HFF-Myc (cell line): ENCODE measurements at places on chromosomes 3 and 15.

DNA sequence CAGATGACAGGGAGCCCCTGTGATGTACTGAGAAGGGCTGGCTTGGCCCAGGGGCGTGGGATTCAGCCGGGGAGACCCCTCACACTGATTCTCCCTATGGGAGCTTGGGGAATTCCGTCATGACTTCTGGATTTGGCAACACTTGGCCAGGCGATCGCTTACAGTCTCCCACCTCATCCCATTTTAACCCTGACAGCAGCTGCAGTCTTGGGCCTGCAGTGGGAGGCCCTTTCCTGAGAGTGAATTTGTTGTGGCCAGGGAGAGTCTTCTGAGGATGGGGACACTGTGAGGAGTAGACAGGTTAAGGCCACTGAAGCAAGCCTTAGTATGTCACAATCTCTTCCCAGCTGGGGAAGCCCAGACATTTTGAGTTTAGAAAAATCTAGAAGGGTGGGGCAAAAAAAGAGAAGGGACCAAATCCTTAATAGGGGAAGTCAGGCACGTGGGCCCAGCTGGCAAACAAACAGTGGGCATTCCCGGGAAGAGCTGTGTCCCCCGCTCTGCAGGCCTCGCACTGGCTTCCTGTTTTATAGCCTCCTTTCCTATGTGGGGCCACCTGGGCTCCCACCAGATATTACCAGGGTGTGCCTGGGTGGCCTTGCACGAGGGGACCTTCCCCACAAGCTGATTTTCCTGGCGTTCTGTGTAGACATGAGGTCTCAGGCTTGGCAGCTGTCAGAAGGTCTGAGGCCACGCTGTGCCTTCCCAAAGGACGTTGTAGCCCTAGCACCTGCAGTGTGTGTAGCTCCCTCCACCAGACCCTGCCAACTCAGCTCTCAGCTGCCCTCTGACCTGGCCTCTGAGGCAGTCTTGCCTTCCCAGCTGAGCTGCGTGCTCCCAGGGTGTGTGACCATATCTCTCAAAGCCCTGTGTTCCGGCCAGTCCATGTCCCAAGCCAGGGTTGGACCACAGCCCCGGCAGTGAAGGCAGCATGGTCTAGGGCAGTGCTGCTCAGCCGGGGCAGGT lies 64.5 kb downstream of the FEM1B start:
- DNase-seq = no peak

DNA sequence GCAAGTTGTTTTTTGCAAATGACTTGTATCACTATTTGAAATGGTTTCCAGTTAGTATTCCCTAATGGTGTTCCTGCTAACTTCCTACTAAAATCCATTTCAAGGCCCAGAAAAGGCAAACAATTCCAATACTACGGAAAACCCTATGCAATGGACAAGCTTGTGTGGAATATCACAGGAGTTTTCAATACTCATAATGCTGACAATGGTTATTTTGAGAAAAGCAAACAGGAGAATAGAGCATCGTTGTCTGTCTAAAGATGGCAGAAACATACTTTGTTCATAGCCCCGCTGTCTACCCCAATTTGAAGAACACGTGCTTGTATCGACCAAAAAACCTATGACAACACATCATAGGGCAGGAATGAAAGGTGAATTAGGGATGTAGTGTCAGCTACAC lies 327.9 kb downstream of the CHST2 start:
- DNase-seq = no peak

DNA sequence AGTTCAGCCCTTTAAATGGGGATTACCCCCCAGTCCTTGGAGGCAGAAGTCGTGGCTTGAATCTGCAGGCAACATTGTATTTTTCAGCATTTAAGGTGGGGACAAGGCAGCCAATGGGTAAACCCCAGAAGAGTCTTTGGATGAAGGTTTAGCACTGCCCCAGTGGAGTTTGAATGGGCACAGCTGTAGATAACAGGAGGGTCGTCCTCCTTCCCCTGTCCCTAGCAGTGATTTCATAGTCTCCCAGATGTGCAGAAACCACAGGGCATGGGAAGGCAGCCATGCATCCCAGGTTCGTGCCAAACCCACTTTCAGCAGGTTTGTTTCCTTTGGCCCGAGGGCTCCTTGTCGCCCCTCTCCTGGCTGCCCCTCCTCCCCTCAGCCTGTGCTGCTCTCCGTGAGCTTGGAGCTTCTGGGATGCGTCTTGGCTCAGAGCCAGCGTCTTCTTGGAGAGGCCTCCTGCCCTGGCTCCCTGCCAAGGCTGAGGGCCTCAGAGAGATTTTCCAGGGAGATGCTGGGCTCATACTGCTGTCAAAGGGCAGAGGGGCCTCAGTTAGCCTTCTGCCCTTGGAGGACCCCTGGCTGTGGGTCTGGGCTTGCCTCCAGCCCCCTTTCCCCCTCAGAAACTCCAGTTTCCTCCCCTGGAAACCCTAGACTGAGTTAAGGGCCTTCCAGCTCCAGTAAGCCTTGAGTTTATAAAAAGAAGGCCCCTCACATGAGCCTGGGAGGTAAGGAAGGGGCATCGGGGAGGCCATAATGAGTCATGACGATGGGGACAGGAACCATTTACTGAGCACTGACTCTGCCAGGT lies 48.9 kb upstream of the POLG start:
- DNase-seq = peak; percentile 21

GRCh38 chr15:88708655-88709054 lies 69.8 kb downstream of the ISG20 start:
- no peak for DNase-seq

DNA sequence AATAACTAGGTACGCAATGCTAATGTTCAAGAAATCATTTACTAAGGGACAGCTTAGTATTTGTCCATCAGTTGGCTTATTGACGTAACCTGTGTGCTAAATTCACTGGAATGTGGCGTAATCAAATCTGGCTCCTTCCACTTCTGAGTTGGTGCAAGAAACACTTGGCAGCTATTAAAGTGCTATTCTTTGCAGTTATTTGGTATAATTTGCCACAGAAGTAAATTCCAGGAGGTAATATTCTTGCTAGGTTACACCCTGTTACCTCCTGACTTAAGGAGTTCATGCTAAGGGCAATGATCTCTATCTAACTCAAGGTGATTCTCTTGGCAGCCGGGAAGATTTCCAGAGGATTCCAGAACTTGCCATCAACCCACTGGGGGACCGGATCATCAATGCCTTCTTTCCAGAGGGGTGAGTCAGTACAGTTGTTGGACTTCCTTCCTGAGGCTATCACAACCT lies 25.5 kb downstream of the CHP1 start:
- DNase-seq = no peak

GRCh38 chr3:94248042-94248441 lies 185.2 kb downstream of the NSUN3 start:
- no peak for DNase-seq

GRCh38 chr3:65006300-65006739 lies 318.5 kb upstream of the ADAMTS9 start:
- DNase-seq = peak; percentile 56

GRCh38 chr15:85318048-85318731 lies 62.2 kb upstream of the AKAP13 start:
- peak; percentile 95 for DNase-seq

- no peak for DNase-seq
These were observed 55.3 kb downstream of the CCR4 start for GRCh38 chr3:33006571-33007286.

DNA sequence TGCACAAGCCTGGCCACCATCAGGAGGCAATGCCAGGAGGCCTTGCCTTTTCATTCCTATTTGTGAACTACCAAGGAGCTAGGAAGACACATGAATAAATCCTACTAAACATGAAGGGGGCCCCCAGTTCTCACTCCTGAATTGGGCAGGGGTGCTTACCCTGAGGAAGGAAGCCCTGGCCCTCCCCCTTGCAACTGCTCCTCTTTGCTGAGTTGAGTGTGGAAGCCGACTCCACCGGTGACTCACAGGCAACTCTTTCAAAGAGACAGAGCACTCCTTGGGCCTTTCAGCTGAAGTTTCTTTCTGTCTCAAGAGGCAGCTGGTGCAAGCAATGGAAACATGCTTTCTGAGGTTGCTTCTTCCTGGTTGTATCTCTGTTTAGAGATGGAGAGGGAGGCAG lies 1.7 kb downstream of the GABRG3 start:
- no peak for DNase-seq

DNA sequence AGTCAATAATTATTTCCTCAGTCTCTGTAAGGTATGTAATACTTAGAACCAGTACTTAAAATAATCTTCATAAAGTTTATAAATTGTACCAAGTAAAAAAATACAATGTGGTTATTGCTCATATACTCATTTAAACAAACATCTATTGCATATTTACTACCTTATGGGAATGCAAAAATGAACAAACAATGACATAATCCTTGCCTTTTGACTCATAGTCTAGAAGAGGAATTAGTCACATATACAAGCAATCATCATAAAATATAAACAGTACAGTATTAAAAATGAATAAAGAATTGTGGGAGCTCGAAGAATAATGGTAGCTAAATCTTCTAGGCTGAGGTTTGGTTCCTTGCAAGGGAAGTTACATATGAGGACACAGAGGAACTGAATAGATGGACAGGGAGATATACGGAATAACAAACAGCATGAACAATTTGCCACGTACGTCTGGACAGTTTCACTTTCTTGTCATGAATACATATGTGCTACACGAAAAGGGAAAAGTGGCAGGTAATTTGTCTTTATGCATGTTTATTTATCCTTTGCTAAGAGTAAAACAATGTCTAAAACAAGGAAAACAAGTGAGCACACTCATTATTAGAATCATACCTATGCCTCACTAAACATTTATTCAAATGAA lies 17.2 kb downstream of the IMPG2 start:
- no peak for DNase-seq

- no peak for DNase-seq
These were observed 3.3 kb downstream of the CYP19A1 start for GRCh38 chr15:51335087-51335486.

- no peak for DNase-seq
These were observed 210.0 kb downstream of the MAGI1 start for GRCh38 chr3:65828706-65829105.

DNA sequence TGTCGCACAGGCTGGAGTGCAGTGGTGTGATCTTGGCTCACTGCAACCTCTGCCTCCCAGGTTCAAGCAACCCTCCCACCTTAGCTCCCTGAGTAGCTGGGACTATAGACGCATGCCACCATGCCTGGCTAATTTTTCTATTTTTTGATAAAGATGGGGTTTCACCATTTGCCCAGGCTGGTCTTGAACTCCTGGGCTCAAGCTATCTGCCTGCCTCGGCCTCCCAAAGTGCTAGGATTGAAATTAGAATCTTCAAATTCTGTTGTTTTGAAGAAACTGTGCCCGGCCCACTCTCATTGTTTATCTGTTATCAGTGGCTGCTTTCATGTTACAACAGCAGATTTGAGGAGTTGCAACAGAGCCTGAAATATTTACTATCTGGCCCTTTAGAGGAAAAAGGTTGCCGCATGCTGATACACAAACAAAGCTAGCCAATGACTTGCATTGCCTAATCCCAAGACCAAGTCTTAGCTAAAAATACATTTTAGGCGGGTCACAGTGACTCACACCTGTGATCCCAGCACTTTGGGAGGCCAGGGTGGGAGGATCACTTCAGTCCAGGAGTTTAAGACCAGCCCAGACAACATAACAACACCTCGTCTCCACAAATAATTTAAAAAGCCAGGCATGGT lies 43.2 kb upstream of the PPP4R2 start:
- no peak for DNase-seq

DNA sequence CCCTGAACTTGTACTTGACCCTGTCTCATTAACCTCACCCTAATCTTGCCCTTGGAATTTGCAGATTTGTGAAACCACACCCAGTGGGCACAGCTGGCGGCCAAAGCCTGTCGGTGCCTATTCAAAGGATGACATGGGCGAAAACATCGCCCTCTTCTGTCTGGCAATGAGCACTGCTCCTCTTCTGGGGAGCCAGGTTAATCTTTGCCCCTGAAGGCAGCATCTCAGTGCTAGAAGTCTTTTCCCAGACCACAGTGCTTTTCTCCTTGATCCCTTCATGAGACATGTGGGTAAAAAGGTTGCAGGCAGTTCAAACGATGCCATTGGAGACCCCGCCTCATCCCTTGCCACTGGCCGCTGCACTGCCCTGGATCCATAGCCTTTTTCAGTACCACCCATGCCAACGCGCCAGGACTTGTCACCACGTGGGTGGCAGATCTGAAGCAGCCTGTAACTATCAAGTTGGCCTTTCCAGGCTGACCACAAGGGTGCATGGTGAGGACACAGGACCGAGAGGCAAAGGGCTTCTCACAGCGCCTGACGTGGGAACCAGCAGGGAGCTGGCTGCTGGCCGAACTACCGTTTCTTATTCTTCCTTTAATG lies 6.5 kb upstream of the DNASE1L3 start:
- DNase-seq = no peak

- DNase-seq = no peak
These were observed 186.6 kb upstream of the MANF start for GRCh38 chr3:51198477-51198876.

DNA sequence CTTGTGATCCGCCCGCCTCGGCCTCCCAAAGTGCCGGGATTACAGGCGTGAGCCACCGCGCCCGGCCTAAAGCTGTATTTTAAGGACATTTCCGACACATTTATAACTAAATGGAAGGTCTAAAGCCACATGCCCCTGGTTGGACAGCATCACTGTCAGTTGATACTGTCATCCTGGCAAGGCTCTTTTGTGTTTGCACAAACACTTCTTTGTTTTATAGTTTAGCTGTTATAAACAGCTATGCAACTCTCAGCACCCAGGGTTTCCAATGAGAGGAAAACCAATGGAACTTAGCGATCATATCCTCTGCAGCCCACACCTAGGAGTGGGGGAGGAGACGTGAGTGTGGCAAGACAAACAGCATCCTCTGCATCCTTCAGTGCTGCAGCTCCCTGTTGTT lies 19.7 kb downstream of the NIPA1 start:
- DNase-seq = no peak

DNA sequence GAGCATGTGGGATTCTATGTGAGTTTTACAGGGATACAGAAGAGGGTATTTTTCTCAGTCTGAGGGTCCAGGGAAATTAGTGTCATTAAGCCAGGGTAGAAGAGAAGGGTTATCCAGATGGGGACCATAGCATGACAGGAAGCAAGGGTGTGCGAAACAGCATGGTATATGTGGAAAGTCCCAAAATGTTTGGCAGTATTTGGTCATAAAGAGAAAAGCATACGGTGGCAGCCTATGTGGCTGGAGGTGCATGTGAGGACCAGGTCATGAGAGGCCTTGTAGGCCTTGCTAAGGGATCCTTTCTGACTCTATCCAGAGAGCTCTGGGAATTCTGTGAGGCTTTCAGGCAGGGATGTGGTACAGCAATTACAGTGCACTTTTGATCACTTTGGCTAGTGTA lies 411.4 kb downstream of the AGBL1 start:
- DNase-seq = no peak

GRCh38 chr3:68136411-68136810 lies 482.0 kb upstream of the SUCLG2 start:
- DNase-seq = no peak

DNA sequence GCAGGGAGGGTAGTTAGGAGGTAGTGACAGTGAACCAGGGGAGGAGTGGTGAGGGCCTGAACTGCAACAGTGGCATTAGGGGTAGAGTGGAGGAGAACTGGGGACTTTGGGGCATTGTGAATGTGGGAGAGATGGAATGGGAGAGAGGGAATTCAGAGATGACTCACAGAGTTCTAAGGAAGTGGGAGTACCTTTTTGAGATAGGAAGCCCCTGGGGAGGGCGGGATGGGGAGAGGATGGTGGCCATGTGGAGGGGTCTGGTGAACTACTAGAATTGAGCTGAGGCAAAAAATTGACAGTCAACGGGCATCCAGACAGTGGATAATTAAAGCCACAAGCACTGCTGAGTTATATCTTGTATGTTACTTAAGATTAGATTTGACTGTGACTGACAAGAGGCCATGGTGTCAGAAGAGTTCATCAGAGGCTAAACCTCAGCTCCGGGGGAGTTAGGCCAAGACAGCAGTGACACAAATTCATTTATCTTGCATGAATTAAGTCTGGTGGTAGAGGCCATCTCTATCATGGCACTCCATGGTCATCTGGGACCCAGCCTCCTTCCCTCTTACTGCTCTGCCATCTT lies 34.0 kb downstream of the PLEKHO2 start:
- DNase-seq = no peak
